Stimulated activated CD8-positive, alpha-beta memory T cell treated with anti-CD3 and anti-CD28 coated beads, Interleukin-7, amount 100 ng/mL, for 24 hours (primary cell): ENCODE measurements at places on chromosomes 6 and 20.

DNA sequence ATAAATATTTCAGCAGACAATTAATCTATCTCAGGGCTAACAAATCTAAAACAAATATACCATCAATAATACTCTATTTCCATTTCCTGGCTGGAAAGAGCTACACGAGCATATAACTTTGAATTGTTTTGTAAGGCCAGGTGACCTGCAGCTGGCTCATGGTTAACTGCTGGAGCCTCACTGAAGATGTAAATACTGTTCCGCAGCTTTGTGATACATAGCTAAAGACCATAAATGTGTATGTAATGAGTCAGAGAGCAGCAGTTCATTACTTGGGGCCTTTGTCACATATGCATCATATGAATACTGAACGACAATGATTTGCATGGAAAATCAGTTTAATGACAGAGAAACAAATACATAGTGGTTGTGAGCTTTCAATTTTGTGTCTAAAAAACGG is 109.4 kb upstream of the CCN2 start:
- no peak for DNase-seq

- no peak for DNase-seq
Measured at GRCh38 chr20:56656632-56657031, 27.5 kb downstream of the TFAP2C start.

DNA sequence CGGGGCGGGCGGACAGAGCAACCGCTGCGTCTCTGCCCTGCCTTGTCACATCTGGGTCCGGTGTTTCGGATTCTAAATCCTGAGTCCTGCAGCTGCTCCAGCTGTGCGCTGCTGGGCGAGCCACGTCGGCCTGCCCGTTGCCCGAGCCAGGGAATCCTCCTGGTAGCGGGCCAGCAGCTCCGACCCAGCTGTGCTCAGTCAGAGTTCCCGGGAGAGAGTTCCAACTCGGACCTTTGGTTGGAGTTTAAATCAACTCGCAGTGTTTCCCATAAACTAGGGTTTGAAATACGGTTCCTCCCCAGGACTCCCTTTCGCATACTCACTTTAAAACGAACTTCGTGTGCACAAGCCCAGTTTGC is 315 bp upstream of the PDE10A start:
- no peak for DNase-seq

DNA sequence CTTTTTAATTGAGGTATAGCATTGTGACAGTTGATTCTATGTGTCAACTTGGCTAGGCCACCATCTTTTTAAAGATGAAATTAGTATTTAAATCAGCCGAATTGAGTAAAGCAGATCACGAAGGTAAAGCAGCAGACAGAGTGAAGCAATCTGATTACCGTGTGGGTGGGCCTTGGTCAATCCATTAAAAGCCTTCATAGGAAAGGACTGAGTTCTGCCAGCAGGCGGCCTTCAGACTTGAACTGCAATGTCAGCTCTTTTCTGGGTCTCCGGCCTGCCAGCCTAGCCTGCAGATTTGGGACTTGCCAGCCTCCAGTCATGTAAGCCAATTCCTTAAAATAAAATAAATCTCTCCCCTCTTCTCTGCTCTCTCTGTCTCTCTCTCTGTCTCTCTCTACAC is 22.4 kb upstream of the TGM2 start:
- DNase-seq = no peak

DNA sequence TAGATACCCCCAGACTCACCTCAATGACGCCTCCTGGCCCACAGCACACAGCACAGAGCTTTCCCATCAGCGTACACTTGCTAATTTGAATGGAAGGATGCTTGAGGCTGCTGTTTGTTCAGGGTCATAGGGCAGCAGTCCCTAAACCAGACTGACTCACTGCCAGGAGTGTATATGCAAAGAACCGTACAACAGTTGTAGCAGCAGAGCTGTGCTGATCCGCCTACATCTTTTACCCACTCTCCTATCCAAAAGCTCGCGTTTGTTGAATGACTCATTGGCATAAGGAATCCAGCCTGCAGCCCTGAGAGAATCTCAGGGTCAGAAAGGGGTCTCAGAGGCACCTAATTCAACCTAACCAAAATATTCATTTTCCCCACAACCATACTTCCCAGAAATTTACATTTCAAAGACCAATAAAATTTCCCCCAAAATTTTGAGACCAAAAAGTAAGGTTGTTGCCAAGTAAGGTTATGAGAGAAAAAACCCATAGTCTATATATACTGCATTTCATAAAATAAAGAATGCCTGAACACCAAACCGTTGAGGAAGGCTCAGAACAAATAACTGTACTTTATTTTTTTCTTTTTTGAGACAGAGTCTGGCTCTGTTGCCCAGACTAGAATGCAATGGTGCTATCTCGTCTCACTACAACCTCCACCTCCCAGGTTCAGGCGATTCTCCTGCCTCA is 35.3 kb upstream of the CCND3 start:
- DNase-seq = no peak

GRCh38 chr6:29506446-29507067 is 18.8 kb upstream of the MAS1L start:
- no peak for DNase-seq

DNA sequence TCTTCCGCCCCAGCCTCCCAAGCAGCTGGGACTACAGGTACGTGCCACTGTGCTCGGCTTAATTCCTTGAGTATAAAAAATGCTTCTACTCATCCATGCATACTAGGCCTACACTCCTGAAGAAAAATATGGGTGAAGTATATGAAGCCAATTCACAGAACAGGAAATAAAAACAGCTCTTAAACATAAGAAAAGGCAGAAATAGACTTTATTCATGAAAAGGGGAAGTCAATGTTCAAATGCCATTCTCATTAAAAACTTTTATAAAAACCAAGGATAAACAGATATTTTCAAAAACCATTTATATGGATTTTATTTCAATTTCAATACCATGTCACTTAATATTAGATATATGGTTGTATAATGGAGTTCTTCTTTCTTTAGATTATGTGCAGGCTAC is 18.3 kb downstream of the SERPINB9 start:
- no peak for DNase-seq

- no peak for DNase-seq
Measured at GRCh38 chr6:92495242-92495641, 924.1 kb downstream of the EPHA7 start.

GRCh38 chr20:24672886-24673677 is 203.7 kb downstream of the SYNDIG1 start:
- DNase-seq = no peak

- DNase-seq = no peak
Measured at GRCh38 chr6:161132384-161132783, 140.8 kb downstream of the MAP3K4 start.

DNA sequence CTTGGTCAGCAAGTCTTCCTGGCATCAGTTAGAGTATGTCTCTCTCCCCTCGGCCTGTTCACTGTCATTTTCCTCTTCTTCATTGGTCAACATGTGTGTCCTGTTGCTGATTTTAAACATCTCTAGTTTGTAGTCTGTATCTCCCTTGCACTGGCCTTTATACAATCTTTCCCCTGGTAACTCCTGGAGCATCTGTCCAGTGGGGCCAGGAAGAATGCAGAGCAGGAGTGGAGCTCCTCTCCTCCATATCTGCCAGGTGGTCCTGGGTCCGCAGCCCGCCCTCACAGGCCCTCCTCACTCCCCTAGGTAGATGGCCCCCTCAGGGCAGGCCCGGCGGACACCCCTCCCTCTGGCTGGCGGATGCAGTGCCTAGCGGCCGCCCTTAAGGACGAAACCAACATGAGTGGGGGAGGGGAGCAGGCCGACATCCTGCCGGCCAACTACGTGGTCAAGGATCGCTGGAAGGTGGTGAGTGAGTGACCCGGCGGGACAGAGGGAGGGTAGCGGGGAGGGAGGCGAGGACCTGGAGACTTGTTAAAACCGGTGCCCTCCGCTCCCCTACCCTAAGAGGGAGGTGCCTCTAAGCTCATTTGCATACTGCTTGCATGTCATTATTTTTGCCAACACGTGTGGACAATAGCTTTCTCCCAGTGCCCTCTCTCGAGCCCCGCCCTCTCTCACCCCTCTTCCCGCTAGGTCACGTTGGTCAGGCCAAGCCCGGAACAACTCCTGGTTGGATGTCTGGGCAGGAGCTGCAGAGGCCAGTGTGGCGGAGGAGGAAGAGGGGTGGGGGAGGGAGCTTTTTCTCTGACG is 3.2 kb downstream of the TTBK1 start:
- DNase-seq = no peak

- DNase-seq = peak; percentile 5
Measured at GRCh38 chr6:107618672-107619071, 128.8 kb downstream of the SOBP start.

DNA sequence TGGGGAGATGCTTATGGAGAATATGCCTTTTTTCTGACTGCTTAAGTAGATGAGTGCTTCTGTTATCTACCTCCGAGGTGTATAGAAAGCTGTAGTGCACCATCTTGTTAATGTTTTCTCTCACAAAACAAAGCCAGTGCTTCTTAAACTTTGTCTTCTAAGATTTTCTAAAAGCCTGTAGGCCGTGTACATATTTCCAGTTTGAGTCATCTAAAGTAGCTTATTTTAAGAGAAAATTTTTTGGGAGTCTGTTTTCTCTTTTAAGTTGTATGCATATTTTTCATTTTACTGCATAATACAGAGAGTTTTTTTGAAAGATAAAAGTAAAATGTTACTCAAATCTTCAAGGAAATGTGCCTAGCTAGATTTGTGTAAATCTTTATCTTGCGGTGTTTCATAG is 151.7 kb downstream of the GRIK2 start:
- no peak for DNase-seq

GRCh38 chr6:98486057-98486456 is 348.3 kb upstream of the POU3F2 start:
- no peak for DNase-seq

- DNase-seq = no peak
Measured at GRCh38 chr6:120108061-120108795, 758.7 kb upstream of the MAN1A1 start.

- DNase-seq = no peak
Measured at GRCh38 chr6:120405947-120406346, 928.3 kb downstream of the TBC1D32 start.

DNA sequence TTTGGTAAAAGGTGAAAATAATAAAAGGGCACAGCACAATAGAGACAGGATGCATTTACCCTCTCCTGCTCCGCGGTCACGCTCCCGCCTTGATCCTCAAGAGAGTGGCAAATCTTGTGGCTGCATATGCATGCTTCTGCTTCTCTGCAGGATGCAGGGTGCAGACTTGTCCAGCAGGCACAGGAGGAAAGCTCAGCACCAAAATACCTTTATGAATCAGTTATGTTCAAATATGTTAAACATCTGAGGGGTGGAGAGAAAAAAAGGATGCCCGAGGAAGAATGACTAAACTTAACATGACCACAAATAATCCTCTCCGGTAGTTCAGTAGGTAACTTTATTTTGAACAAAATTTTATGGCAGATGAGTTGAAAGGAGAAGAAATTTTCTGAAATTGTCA is 366.1 kb upstream of the SOX4 start:
- no peak for DNase-seq
